SK-N-SH treated with all-trans-retinoic acid at 6 μM for 48 hours (cell line): ENCODE measurements at places on chromosomes 7 and 10.
A peak's percentile ranks its signal among the peaks of the same experiment; 100 is the strongest.

- peak; percentile 48 for ATAC-seq
Measured at GRCh38 chr10:29636178-29636577, 1.4 kb upstream of the SVIL start.

DNA sequence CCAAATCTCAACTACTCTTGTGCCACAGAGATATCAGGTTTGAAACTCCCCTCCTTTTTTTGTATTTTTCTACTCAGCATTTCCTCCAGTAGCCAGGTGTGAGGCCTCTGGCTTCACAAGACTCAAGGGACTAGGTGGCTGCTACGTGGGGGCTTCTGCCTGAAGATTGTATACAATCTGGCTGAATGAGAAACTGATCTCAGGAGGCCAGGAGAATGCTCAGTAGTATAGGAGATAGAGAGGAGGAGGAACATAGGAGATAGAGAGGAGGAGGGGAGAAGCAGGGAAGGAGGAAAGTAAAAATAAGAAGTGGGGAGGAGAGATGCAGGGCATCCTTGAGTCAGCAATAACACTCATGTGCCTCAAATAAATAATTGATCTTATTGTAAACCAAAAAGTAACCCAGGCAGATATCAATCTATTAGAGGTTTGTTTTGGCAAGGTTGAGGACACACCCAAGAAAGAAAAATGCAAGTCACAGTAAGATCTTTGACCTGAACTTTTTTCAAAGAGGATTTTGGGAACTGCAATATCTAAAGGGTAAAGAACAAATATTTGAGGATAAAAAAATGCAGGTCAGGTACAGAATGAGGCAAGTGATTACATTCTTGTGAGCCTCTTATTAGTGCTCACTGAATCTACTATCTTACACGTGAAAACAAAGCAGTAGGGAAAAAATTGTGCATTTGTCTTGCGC is 36.8 kb downstream of the AKR1C8 start:
- no peak for ATAC-seq

DNA sequence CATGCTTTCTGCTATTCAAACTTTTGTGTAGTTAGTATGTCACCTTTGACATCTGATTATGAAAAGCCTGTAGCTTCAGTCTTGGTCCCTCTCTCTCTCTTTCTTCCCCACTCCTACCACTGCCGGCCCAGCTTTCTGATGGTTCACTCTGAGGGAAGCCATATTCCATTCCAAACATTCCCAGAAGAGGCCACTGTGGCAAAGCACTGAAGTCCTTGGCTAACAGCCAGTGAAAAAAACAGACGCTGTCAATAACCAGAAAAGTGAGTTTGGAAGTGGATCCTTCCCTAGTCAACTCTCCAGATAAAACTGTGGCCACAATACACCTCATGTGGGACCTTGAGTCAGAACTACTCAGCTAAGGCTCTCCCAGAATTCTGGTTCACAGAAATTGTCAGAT is 950.7 kb upstream of the PHF14 start:
- ATAC-seq: no peak

DNA sequence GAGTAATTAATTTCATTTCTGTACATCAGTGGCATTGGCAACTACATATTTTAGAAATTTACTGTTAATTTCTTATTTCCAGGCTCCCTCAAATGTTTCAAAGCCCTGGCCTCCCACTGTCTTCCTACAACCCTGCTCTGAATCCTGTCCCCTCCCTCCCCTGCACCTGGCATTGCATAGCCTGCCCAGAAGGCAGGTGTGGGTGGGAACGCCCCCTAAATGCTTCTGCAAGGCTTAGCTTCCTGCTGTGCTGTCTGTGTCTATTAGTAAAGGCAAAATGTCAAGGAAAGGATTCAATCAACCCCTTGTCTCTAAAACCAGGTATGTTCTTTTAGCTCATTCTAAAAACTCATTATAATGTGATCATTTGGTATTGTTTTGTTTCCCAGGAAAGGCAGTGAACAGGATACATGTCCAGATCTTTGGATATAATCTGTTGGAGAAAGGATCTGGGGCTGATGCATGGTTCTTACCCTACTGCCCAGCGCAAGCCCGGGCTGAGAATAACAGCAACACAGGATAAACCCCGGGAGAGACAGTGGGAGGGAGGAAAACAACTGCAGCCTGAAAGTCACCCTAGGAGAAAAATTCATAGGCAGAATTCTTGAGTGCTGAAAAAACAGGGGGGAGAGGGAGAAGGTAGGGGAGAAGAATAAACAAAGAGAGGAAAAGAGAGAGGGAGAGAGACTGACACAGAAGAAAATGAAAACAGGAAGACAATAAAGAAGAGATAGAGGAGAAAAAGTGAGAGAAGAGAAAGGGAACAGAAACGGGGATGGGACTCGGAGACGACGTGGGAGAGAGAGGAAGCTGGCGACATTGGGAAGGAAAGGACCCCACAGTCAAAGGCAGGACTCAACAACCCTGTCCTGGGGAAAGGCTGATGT is 589 bp downstream of the ZNF488 start:
- ATAC-seq: peak; percentile 6; the same call in 1 of the 3 replicates

- ATAC-seq: peak; percentile 53
Measured at GRCh38 chr7:116918704-116919103, 34.6 kb upstream of the ST7 start.

DNA sequence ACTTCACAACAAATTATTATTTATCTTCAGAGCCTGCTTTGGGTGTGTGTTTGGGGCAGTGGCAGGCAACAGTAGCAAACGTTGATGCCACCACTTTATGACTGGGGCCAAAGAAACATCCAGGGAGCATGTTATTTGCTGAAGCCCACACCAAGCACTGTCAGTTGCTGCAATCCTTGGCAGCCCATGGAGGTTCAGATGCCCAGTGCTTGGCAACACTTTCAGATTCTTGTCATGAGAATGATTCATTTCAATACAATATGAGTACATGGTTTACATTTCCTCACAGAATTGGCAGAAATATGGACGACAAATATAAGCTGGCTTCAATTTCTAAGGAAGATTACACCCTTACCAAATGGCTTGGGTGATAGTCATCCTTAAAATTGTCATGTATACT is 46.5 kb upstream of the GLI3 start:
- no peak for ATAC-seq

DNA sequence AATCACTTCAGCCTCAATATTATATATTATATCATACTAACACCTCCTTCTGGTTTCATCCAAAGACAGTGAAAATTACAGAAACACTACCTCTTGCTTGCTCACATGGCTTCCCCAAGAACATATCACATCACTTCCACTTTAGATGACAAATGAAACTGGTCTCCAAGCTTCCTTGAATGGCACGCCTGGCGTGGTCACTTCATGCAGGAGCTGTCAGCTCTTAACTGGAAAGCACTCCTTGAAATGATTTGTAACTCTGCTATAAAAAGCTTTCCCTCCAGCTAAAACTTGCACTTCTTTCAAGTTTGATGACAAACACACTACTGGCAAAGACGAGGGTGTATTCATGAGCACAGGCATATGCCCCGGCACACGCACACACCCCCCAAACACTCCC is 84.1 kb upstream of the INHBA start:
- no peak for ATAC-seq

GRCh38 chr7:117992635-117993376 is 119.6 kb upstream of the CTTNBP2 start:
- ATAC-seq: no peak

GRCh38 chr7:19663816-19664462 is 44.9 kb downstream of the POLR1F start:
- ATAC-seq: no peak; the same call in 2 of the 3 replicates

GRCh38 chr10:11280187-11280932 is 262.7 kb downstream of the CELF2 start:
- ATAC-seq: no peak

DNA sequence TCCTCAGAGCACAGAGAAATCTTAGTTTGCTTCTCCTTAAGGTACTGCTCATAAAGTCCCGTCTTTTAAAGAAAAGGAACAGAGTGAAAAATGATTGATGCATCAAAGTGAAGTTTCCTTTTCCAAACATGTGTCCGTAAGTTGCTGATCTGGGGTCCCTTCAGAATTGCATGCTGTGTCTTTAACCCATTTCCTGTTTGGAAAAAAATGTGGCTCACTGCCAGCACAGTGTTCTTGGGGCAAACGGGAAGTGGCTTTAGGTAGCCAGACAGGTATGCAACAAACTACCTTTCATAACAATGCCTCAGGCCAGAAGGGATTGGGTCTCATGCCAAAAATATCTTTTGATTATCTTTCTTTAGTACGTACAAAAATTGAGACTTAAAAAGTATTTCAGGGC is 50.9 kb downstream of the TFAM start:
- no peak for ATAC-seq

- no peak for ATAC-seq
Measured at GRCh38 chr7:135791543-135792362, 43.1 kb upstream of the FAM180A start.

DNA sequence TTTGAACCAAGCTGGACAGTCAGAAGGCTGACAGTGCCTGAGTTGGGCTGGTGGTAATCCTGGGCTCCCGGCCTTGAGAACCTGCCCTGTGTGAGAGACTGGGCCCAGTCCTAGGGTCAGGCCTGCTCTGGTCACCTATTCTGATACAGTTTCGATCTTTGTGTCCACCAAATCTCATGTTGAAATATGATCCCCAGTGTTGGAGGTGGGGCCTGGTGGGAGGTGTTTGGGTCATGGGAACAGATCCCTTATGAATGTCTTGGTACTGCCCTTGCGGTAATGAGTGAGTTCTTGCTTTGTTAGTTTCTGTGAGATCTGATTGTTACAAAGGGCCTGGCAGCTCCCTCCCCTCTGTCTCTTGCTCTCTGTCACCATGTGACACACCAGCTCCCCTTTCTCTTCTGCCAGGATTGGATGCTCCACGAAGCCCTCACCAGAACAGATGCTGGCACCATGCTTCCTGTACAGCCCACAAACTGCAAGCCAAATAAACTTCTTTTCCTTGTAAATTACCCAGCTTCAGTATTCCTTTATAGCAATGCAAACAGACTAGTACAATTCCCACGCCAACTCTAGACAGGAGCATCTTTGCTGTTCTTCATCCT is 111.8 kb upstream of the ZNF438 start:
- no peak for ATAC-seq
